Stimulated activated CD8-positive, alpha-beta memory T cell treated with anti-CD3 and anti-CD28 coated beads, Interleukin-4, amount 100 ng/mL, for 4 hours (primary cell): ENCODE measurements at places on chromosomes 12 and 14.

DNA sequence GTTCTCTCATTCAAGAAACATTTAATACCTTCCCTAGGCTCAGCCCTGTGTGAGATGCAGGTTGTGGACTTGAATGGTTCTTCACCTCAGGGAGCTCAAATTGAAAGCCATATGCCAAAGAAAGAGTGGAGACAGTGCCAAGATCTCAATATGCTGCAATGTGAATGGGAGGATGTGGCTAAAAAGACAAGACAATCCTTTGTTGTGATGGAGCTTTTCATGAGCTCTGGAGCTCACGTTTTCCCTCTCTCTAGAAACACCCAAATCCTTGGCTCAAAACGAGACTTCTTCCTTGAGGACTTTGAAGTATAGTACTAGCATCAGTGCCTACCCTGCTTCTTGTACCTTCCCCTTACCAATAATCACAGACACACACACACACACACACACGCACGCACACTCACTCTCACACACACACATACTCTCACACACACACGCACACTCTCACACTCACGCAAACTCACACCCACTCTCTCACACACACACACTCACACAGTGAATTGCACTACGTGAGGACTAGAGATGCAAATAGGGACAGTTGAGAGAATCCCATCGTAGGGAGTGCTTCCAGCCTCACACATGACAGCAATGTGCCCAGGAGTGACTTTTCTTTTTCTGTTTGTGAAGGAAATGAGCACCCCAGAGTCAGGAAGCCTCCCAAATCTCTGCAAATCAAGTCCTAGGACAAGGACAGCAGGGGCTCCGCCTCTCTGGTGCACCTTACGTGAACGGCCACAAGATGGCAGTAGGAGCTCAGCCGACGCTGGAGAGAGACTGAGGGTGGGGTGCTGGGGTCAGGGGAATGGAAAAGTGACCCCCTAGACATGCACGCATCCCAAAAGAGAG is 231.4 kb downstream of the PCNX1 start:
- DNase-seq = peak; percentile 23

DNA sequence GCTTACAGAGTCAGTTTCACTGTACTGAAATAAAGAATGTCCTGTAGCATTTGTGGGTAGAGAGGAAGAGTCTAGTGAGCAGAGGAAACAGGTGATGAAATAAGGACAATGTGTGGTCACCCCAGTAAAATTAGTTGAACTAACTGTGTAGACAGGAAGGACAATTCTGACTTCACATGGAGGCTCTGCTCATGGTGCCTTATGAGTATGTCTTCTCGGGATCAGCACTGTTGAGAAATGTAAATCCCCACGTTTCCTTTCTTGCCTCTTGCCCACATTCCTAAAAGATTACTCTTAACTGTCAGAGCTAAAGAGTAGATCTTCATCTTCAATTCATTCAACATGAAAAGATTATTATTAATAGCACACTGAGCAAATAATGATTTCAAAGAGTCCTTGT is 113.2 kb upstream of the FLRT2 start:
- DNase-seq = no peak

DNA sequence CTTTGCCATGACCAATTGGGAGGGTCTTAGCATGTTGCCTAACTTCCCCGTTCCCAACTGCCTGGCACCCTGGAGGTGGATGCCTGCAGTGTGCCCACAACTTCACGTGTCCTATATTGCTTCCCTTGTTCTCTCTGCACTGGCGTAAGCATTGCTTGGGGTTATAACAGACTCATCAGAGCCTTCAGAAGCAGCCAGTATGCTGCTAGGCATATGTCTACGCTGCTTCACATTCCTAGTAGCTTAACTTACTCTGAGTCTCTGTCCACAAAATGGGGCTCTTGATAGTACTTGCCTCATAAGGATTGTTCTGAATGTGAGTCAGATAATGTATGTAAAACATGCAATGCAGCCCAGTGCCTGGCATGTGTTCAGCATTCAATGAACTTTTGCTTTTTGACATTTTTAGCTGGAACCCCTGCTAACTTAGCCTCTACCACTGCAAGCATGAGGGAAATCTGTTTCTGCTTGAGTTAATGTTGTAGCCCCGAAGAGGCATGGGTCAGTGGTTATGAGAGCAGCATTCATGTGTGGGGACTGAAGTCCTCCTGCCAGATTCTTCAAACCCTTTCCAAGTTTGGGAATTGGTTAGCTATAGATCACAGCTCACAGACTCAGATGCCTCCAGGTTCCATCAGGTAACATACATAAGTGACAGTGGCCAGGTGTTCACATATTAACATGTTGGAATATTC is 2.8 kb downstream of the SLC5A8 start:
- DNase-seq = no peak

- DNase-seq = no peak
Observed at GRCh38 chr14:79914595-79914994, 296.7 kb downstream of the DIO2 start.

GRCh38 chr14:56290195-56290594 is 172.0 kb downstream of the PELI2 start:
- DNase-seq = no peak

DNA sequence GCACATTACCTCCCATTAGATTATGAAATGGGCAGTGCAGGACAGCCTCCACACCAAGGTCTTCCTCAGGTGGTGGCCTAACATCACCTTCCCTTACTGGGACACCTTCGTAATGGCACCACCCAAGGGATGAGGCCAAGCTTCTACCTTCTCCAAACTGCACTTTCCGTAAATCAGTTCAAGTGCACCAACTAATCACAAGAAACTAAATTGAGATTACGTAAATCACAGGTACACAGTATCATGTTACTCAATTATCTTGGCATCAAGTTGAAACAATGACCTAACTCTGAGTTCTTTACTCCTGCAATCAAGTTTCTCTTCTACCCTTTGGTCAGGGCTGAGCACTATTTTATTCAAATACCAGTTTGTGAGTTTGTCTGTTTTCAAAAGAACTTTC is 13.8 kb downstream of the SLC41A2 start:
- no peak for DNase-seq

- DNase-seq = no peak
Observed at GRCh38 chr14:53192052-53192760, 39.1 kb upstream of the DDHD1 start.

- no peak for DNase-seq
Observed at GRCh38 chr12:89861086-89861485, 152.4 kb upstream of the ATP2B1 start.

DNA sequence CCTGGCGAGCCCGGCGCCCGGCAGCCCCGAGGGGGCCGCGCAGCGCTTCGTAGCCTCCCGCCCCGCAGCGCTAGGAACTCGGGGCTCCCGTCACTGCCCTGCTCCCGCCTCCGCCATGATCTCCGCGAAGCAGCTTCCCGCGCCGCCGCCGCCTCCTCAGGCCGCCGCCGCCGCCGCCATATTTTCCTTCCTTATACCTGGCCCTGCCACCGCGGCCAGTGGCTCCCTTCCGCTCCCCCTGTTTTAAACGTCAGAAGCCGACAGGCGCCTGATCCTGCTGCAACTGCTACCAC is 286 bp downstream of the PPP4R3A start:
- DNase-seq = no peak

DNA sequence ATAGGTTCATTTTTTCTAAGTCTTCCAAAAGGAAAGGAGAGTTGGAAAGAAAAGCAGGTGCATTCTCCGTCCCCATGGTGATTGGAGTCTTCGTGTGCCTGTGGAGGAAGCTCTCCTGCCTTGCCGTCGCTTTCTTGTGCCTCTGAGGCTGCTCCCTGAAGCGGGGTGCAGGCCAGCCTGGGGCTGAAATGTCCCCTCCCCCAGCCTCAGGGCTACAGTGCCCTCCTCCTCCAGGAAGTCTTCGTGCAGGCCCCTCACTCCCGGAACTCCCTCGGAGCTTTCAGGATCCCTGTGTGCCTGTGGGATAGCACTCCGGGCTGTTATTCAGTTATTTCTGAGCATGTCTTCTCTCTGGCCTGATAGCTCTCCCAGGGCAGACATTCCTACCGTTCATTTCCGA is 569.2 kb downstream of the VRK1 start:
- DNase-seq = no peak

DNA sequence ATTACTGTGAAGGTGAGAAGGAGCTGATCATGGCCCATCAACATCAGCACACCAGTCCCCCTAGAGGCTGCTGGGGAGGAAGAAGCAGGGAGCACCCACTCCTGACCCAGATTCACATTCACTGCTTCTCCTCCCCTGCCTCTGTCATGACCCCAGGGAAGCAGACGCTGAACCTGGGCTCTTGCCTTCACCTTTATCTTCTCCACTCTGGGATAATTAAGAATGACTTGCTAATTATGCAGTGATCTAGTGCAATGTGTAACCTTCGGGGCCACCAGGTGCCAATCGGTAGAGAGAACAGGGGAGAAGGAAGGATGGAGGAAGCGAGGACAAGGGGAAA is 44.4 kb upstream of the IQSEC3 start:
- DNase-seq = no peak

DNA sequence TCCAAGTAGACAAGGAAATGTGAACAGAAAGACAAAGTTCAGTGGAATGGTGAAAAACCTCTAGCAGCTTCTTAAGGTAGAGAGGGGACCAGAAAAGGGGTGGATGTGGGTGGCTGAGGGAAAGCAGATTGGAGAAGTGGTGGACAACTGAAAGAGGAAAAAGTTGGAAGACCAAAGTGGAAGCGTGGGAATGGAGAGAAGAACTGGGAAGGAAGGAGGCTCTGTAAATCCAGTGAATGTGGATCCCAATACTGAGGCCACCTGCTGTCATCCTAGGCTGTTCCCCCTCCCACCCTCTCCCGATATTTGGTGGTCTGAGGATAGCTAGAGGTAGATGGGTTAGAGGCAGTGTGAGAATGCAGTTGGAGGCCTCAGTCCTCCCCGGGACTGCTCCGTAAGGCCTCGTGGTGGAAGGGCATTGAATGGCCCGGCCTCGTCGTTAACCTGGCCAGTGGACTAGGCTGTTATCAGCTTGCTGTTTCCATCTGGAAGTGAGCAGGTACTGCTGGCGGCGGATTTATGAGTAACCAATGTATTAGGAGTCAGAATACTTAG is 822 bp upstream of the POU6F1 start:
- no peak for DNase-seq

DNA sequence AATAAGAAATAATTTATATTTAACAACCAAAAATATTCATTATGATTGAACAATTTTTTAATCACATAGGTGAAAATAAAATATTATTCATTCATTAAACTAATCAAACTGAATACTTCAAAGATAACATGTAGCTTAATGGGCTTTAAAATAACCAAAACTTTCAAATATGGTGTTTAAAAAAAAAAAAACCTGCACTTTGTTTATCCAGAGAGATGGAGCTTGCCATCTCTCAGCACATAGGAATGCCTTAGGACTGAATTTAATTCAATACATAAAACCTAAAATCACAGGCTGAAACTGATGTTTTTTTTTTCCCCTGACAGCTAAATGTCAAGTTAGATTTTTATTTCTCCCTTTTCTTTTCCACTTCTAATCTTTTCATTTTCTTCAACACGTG is 14.4 kb upstream of the CCER1 start:
- DNase-seq = no peak

DNA sequence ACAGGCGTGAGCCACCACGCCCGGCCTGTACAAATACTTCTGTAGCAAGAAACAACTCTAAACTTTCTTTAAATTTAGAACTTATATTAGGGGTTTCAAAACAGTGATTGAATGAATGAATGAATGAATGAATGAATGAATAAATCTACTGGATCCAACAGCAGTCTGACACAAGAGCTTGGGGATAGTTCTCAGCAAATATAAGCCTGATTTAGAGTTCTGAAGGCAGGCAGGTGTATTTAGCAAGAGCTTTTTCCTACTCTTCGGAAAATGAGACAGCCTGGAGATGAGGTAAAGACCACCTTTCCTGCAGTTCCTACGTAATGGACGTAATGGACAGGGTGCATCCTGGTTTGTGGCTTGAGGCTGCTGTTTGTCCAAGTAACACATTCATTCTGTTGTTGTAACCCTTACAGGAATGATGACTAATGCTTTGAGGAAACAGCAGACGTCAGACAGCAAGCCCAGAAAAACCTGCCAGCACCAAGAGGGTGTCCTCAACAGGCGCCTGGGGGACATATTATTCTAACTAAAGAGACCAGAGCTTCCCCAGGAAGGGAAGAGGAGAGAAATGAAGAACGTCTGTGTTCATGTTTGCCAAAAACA is 277.4 kb upstream of the SOX5 start:
- no peak for DNase-seq

DNA sequence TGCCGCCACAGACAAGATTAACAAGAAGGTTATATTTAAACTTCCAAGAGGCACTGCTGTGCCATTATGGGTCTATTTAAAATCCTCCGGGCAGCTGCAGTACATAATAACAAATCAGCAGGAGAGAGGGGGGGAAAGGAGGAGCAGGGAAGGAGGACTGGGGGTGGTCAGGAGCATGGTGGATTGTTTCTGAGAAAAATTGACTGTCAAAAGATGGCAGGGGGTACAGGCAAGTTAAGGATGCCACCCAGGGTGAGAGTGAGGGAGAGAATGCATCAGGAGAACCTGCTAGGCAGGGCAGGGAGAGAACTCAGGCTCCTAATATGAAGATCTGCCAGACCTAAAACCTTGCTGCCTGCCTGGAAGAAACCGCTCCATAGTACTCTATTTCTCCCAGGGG is 181.8 kb downstream of the GRIN2B start:
- no peak for DNase-seq

- DNase-seq = no peak
Observed at GRCh38 chr12:62215506-62215905, 44.7 kb upstream of the USP15 start.

GRCh38 chr12:93706824-93707223 is 29.6 kb downstream of the CRADD start:
- DNase-seq = no peak

GRCh38 chr12:43098071-43098470 is 453.9 kb downstream of the ADAMTS20 start:
- DNase-seq = no peak

- DNase-seq = peak; percentile 27
Observed at GRCh38 chr14:93962701-93963601, 13.4 kb downstream of the ASB2 start.

- DNase-seq = no peak
Observed at GRCh38 chr14:100695423-100695738, 31.3 kb upstream of the DLK1 start.

GRCh38 chr14:71885301-71885700 is 46.9 kb upstream of the RGS6 start:
- DNase-seq = no peak

DNA sequence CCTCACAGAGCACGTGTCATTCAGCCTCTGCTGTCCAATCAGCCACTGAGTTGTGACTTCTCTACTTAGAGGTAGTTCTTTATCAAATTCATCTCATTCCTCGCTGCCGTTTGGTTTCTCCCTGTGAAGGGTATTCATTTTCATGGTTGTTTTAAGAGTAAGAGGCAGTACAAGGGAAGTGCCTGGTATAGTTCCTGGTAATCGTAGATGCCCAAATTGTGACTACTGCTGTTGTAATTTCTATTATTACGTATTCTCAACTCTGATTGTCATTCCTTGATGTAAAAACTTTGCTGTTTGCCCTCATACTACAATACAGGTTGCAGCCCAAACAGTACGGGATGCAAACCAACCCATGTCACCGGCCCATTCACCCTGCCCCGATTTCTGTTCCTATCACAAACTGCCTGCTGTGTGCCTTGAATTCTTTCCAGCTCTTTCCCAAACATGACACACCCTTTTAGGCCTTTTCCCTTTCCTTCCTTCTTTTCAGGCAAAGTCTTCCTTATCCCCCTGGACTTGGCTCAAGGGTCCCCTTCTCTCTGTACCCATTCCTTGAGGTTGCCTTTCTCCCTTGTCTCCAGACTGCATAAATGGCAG is 93.0 kb downstream of the SLC25A47 start:
- DNase-seq = no peak

- no peak for DNase-seq
Observed at GRCh38 chr12:99453836-99454538, 193.6 kb upstream of the GARIN6 start.

- no peak for DNase-seq
Observed at GRCh38 chr12:31817120-31817519, 88.3 kb upstream of the AMN1 start.
